H9 (cell line): ENCODE measurements at places on chromosomes 2 and 18.
A peak's percentile ranks its signal among the peaks of the same experiment; 100 is the strongest.

GRCh38 chr18:79476031-79476917 is 80.5 kb downstream of the NFATC1 start:
- DNase-seq, result no peak

DNA sequence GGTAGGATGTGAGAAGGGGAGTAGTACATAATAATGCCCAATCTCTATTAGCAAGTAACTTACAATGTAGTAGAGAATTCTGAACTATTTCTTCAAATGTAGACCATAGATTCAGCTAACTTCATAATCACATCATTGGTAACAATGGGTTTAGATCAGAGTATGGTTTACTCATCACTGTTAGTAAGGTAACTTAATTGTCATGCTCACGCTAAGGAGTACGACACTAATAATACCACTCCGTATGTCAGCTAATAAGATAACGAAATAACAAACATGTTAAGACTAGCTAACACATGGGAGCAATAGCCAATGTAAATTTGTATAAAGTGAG is 56.4 kb upstream of the CCDC141 start:
- no peak for DNase-seq

GRCh38 chr2:2562867-2563266 is 231.8 kb upstream of the MYT1L start:
- DNase-seq, result no peak

GRCh38 chr18:49342690-49343089 is 117.8 kb downstream of the DYM start:
- DNase-seq, result no peak

- no peak for DNase-seq
Measured at GRCh38 chr2:47225061-47225783, 70.1 kb upstream of the STPG4 start.

GRCh38 chr2:201128033-201128432 is 12.1 kb downstream of the CFLAR start:
- DNase-seq, result no peak

DNA sequence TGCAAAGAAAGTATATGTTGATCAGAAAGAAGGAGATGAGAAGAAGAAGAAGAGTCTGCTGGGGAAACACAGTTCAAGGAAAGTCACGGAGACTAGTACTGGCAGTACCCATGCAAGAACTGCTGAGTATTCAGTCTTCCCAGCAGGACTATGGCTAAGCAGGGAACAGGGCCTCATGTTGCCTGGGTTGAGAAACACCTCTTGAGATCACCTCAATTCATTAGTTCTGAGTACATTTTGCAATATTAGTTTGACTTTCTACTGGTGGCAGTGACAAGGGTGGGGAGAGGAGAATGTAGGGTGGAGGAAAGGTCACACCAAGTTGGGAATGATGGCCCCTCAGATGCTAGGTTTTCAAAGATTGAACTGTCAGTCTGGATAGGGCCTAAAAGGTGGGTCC is 50.5 kb downstream of the MRPL33 start:
- no peak for DNase-seq

DNA sequence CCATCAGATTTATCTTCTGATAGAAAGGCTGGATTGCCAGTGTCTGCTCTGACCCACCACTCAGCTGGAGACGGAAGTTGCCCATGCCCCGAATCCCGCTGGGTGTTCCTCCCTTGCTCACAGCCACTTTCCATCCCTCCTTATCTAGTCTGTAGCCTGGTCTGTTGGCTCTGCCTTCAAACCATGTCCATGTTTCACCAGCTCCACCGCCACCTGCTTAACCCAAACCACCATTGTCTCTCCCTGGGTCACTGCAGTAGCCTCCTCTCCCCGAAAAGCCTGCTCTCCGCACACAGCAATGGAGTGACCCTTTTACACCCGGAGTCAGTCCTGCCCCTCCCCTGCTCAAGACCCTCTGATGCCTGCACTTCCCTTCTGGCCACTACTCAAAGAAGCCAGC is 60.4 kb downstream of the GLI2 start:
- no peak for DNase-seq

- no peak for DNase-seq
Measured at GRCh38 chr2:69081757-69082156, 68.8 kb downstream of the ANTXR1 start.

DNA sequence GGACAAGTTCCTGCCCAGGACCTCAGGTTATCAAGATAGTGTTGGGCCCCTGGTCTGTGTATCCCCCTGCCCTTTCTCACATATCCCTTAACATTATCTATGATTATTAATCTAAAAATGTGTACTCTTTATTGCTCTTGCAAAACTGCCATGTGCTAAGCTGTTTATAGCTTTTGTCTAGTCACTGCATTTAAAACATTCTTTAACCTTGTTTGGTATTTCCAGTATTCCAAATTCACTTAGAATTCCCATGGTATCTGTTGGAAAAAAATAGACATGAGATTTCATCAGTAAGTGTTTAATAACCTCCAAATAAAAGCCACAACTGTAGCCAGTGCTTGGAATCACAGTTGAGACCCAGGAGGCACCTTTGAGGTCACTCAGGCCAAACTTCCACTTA is 16.2 kb upstream of the GLS start:
- no peak for DNase-seq

- no peak for DNase-seq
Measured at GRCh38 chr18:31508781-31509180, 10.8 kb downstream of the DSG2 start.

DNA sequence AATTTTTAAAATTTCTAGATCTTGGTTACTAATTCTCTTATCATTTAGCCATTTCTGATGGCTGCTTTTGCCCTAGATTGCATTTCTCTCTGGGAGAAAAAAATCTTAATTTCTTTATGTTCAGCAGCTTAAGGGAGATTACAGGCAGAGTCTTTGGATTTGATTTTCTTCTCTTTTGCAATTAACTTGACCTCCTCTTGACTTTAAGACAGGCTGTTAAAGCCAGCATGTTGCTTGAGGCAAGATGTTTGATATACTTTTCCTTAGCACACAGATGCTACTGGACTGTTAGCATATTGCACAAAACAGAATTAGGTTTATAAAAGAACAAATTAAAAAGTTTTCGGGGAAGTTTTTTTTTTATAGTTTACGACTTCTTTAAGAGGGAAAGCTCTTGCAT is 50.0 kb downstream of the XRCC5 start:
- no peak for DNase-seq

DNA sequence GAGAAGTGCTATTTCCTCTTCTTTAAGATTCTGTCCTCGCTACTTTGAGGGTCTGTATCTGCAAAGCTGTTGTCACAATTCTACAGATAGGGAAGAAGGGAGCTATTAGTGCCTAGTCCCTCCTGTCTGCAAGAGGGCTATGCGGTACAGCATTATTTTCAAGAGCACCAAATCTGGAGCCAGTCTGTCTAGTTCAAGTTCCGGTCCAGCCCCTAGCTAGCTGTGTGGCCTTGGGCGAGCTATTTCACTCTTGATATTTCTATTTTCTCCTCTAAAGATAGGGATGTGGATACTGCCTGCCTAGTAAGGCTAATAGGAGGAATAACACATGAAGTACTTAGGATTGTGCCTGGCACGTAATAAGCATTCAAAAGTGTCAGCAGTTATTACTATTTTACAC is 272.4 kb downstream of the KCNE4 start:
- no peak for DNase-seq

DNA sequence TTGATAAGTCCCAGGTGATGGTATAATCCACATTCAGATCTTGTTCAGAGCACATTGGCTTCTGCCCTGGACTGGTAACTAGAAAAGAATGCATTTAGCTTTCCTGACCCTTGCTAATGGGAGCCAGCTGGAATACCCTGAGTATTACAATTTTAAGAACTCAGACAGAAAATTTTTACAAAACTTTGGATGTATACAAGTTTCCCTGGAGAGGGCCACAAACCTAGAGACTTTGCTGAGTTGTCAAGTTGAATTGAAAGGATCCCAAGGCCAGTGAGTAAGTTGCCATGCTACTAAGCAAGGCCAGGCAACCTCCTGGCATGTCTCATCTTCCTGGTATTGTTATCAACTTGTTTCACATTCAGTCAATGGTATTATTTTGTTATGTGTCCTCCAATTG is 20.0 kb upstream of the NABP1 start:
- no peak for DNase-seq

- no peak for DNase-seq
Measured at GRCh38 chr2:202337706-202338346, 38.3 kb upstream of the BMPR2 start.

GRCh38 chr2:70984576-70985282 is 6.3 kb downstream of the ANKRD53 start:
- peak; percentile 83 for DNase-seq

DNA sequence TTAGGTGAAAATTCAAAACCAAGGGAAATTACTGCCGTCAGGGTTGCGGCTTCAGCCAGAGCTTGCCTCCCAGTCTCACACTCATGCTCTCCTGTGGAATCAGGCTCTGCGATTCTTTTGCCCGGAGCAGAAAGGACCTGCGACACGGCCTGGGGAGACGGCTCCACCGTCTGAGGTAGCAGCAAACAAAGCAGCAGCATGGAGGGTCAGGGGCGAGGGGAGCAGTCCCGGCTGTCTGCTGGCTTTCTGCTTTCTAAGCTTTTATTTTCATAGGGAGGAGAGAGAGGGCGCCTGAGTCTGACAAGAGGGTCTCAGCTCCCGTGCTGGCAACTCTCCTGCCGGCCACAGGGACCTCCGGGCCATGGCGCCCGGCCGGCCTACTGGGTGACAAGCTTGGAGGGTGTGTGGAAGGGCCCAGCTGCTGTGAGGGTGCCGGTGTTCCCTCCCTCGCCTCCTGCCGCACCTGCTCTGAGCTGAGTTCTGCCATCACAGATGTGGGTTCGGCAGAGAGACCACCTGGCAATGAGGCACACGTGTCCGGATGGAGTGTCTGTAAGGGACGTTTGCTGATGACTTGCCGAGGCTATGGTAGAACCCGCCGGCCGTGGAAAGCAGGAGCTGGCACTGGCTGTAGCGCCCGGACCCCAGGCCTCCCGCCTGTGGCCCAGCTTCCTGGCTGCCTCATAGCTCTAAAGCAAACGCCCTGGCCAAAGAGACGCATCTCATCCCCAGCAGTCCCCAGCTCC is 66.2 kb upstream of the CTDP1 start:
- DNase-seq, result no peak

- no peak for DNase-seq
Measured at GRCh38 chr18:69161383-69162028, 239.2 kb upstream of the DOK6 start.

- no peak for DNase-seq
Measured at GRCh38 chr2:28433935-28434599, 41.4 kb downstream of the FOSL2 start.

DNA sequence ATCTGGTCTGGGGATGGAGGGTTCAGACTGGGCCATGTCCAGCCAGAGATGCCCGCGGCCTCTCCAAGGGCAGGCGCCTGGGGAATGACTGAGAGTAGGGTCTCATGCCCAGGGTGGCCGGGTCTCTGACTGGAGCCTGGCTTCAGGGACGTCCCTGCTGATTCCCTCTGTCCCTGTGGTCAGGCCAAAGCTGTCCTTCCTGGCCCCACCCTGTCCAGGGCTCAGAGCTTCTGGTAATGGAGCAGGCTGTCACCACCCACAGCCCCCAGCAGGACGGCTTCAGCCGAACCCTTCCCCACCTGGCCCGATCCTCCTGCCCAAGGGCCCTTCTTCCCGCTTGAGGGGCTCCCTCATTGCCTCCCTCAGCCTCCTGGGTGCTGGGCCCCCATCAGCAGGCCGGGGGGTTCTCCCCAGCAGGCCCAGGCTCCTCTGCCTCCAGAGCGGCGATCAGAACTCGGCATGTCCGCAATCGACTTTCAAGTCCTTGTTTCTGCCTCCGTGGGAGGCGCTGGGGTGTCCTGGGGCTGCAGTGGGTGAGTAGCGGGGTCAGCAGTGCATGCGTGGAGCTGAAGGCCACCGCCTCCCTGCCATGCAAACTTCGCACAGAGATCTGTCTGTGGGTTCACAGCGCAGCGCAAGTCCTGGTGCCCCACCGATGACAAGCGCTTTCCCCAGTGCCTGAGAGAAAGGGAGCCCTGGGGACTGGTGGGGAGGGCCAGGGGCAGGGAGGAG is 18.3 kb downstream of the RAMP1 start:
- no peak for DNase-seq

GRCh38 chr2:15311201-15311907 is 249.8 kb downstream of the NBAS start:
- no peak for DNase-seq

GRCh38 chr2:136527560-136527959 is 237.8 kb upstream of the THSD7B start:
- DNase-seq, result peak; percentile 50

DNA sequence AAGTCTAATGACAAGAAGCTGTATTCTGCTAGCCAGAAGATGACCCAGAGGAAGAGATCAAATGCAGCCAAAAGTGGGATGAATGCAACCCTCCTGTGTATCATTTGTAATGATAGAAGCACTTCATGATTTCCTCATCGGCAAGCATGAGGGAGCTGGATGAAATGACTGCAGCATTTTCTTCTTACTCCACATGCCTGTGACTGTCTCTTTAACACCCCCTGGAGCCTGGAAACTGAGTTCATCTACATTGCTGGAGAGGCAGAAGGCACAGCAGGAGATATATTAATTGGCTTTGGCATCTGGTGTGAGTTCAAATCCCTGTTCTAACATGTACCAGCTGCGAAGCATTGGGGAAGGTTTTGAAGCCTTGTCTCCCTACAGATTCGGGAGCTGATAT is 37.7 kb downstream of the ID2 start:
- DNase-seq, result no peak

- DNase-seq, result no peak
Measured at GRCh38 chr2:191148791-191149190, 2.0 kb downstream of the STAT4 start.

DNA sequence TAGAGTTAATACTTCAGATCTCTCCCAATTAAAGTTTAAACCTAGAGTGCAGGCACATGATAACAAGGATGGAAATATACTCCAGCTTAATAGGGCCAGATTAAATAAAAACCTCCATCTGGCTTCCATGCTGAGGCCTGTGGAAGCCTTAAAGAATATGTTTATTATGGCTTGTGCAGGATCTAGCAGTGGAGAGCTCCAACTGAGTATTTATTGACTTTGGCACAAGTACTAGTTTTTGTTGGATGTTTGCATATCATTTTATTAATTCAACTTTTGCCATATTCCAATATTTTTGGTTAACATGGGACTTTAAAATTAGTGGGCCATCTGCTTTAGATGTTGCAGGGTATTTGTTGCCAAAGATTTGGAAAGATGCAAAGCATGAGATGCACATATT is 860.4 kb upstream of the SOX11 start:
- no peak for DNase-seq

DNA sequence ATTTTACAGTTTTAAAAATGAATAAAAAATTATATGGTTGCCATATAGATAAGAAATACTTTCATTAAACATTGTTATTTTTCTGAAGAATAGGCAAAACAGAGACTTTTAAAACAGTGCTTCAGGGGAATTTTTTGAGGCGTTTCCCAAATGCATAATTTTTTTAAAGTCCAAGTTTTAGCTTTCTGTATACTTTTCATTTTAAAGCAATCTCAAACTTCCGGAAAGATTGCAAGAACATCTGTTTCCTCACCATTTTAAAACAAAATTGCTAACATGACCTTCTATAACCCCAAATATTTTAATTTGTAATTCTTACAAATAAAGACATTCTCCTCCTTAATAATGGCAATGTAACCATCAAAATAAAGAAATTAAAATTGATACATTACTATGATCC is 15.1 kb upstream of the MBD2 start:
- DNase-seq, result no peak

- no peak for DNase-seq
Measured at GRCh38 chr2:122739732-122740593, 984.5 kb downstream of the TSN start.
